ENCODE measurements at places on chromosomes 13 and 19.

GRCh38 chr13:108830916-108831315 is 201.5 kb downstream of the MYO16 start:
- DNase-seq = no peak

- no peak for DNase-seq
These were observed 865.2 kb upstream of the SLC10A2 start for GRCh38 chr13:103931331-103931845.

GRCh38 chr19:13808856-13809255 is 13.6 kb downstream of the ZSWIM4 start:
- DNase-seq = no peak

GRCh38 chr19:28028881-28029444 is 1184.0 kb downstream of the UQCRFS1 start:
- no peak for DNase-seq

DNA sequence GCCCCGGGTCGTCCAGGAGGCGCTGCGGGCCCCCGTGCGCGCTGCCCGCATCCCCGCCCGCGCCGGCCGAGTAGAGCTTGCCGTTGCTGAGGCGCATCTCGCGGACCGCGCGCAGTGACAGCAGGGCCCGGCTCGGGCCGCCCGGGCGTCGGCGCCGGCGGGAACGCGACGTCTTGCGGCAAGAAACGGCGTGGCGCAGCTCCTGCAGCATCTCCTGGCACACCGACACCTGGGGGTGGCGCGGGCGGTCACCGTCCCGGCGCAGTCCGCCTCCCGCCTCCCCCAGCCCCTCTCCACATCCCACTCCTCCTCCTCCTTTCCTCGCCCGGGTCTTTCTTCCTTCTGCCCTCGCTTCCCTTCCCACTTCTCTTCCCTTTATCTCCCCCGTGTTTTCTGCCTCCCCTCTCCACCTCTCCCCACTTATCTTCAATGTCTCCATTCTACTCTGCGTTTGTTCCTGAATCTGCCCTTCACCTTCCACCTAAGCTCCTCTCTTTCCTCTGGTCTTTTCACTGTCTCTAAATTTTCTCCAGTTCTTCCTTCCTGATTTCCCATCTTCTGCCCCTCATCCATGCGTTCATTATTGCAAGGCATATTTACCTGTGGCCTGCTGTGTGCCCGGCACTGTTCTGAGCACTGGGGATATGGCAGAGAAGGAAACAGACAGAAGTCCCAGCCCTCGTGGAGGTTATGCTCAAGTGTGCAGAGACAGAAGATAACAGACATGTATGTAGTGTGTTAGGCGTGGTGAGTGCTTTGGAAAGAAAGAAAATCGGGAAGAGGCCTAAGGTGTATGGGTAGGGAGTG is 5.2 kb upstream of the ATP1A3 start:
- no peak for DNase-seq

DNA sequence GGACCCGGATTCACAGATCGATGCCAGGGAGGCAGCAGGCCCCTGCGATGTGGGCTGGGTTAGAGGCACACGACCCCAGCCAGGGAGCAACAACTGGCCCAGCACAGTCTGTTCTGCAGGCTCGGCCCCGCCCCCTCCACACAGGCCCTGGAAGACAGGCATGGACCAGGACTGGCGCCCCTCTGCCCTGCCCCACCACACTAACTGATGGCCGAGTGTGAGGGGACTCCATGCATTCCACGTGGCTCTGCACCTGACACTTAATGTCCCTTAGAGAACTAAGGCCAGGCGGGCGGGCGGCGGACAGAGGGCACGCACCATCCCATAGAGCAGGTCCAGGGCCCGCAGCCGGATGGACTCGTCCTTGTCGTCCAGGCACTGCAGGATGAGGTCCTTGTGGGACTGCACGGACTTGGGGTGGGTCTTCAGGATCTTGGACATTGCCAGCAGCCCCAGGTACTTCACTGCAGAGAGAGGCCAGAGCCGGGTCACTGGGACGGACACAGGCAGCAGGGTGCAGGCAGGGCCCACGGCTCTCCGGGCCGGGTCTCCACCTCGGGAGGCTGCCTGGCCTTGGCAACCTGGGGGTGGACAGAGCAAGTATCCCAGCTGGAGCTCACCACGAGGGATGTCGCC is 24.8 kb downstream of the IZUMO4 start:
- no peak for DNase-seq

GRCh38 chr13:96687191-96687590 is 307.1 kb downstream of the OXGR1 start:
- DNase-seq = no peak

GRCh38 chr13:77143431-77143830 is 116.5 kb upstream of the FBXL3 start:
- DNase-seq = no peak

DNA sequence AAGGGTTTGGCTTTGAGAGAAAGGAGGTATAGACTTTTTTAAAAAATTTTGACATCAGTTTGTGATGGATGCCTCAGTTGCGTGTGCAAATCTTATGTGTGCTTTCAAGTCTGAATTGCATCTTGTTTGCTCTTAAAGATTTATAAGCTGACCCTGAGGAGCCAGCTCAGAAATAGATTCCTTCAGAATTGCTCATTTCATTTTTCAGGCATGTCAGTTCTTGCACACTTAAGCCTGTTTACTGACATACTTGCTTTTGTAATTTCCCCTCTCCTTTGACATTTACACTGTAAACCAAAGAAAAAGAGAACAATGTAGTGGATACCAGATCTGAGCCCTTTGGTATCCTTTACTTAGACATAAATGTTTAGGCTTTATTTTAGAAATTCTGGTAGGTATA is 87.6 kb downstream of the RNF17 start:
- DNase-seq = peak; percentile 87

- DNase-seq = no peak
These were observed 5.5 kb downstream of the IRS2 start for GRCh38 chr13:109780845-109781383.

GRCh38 chr19:49790866-49791265 is 22.2 kb downstream of the FUZ start:
- no peak for DNase-seq

GRCh38 chr13:109548374-109548773 is 238.0 kb downstream of the IRS2 start:
- no peak for DNase-seq

DNA sequence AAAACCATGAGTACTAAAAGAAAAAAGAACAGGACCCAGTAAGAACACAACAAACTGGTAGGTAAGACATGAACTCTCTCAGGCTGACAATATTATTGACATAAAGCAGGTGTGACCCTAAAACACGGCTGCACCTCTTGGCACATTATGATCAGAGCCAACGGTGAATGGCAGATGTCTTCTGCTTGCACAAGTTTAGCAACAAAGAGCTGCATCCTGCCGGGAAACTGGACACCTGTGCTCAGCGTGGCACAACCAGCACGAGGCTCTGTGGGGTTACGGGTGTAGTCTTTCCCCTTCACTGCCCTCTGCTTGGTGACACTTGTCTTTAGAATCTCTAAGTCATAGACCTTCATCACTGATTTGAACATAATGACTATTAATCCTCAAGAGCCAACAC is 97.9 kb downstream of the DOCK9 start:
- no peak for DNase-seq

GRCh38 chr13:105442040-105442439 is 1093.4 kb downstream of the EFNB2 start:
- DNase-seq = no peak

GRCh38 chr19:15324791-15325519 is 7.4 kb downstream of the BRD4 start:
- DNase-seq = no peak

GRCh38 chr19:35204799-35205732 is 23.5 kb downstream of the FAM187B start:
- DNase-seq = no peak

GRCh38 chr13:98997738-98998641 is 20.1 kb upstream of the DOCK9 start:
- DNase-seq = no peak

GRCh38 chr13:96952595-96952994 is 41.7 kb downstream of the OXGR1 start:
- DNase-seq = no peak

DNA sequence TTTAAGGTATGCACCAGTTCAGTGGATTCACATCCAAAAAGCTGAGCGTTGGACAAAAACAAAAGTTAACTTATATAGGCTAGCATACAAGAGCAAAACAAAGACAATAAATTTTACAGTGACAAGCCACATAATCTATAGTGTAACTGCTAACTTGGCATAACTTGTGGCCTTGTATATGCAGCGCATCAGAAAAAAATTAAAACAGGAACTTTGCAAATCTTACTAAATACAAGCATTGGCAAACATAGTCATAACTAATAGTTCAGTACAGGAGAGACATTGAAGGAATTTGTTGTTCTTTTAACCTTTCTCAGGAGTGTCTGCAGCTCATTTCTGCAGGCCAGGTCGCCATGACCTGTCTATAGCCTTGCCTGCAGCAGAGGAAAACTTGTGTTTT is 54.6 kb downstream of the OR10H4 start:
- no peak for DNase-seq

DNA sequence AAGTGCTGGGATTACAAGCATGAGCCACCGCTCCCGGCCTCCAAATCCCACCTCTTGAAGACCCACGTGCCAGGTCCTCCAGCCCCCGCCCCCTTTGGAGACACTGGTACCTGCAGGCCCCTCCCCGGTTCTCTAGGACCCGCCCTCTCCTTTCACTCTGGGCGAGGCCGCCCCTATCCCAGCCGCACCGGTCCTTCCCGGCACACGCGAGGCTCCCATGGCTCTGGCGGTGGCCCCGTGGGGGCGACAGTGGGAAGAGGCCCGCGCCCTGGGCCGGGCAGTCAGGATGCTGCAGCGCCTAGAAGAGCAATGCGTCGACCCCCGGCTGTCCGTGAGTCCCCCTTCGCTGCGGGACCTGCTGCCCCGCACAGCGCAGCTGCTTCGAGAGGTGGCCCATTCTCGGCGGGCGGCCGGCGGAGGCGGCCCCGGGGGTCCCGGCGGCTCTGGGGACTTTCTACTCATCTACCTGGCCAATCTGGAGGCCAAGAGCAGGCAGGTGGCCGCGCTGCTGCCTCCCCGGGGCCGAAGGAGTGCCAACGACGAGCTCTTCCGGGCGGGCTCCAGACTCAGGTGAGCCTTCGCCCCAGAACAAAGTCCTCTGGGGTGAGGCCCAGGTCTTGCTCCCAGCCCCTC is at the start of gene CBLC:
Gene CBLC (plus strand): TSS at position 176 of the 633 bp plus-strand sequence. CDS start 42 bp downstream, at position 218.
- DNase-seq = no peak

DNA sequence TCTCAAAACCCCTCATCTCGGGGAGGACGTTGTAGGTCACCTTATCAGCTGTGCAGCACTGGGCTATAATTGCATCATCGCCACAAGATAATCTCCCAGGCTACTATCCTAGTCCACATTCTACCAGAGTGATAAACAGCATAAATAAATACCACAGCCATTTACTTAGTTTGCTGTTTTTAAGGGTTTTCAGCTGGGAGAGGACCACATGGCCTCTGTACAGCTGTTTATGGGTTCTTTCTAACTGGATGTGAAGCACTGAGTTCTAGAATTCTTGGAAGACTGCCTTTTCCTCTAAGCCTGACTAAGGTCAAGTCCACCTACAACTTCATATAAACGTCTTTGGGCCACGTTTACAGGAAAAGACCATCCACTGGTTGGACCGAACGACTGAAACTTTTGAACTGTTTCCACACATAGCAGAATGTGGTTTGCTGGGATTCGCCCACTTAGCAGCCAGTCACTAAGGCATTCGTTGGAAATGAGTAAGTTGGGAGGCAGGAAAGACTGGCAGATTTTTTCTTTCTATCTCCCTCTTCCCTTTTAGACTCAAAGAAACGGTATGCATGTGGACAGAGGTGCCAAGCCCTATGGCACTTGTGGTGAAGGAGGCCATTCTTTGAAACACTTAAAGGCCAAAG is 752.5 kb upstream of the SGCG start:
- DNase-seq = no peak

DNA sequence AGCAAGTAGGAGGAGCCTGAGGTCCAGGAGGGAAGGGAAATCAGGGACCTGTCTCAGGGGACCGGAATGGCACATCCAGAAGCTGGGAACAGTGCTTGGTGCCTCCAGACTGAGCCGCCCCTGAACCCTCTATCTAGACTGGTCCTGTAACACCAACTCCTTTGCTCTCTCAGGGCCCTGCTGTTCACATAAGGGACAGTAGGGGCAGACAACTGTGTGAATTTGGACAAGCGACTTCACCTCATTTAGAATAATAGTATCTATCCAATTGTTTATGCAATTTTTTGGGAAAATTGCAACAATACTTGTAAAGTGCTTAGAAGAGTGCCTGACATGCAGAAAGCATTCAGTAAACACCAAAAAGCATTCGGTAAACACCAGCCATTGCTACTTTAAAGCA is 14.0 kb downstream of the SYMPK start:
- no peak for DNase-seq

DNA sequence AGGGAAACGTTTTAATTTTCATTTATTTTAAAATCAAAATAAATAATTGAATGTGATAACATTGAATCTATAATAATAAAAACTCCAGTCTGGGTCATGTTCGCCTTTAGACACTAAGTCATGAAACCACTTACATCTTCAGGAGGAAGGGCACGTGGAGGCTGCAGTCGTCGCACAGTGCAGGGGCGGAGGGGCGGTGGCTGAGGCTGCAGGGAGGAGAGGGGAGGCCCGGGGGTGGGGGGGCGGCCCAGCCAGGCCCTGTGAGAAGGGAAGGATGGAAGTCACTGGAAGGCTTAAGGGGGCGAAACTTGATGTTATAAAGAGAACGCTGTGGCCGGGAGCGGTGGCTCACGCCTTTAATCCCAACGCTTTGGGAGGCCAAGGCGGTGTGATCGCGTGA is 14.9 kb upstream of the LATS2 start:
- peak; percentile 24 for DNase-seq

DNA sequence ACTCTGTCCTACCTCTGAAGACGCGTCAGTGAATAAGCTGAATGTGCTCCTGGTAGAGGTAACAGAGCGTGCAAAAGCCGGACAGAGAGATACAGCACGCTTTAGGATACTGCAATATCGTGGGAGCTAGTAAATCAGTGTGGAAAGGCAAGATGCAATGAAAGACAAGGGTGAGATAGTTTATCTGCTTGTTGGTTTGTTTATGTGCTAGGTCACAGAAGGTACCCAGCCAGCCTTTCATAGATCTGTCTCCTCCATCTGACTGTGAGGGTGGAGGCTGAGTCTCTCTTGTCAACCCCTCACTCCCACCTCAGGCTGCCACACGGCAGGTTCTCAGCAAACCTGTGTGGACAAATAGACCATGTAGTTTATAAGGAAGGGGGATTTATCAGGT is 904 bp upstream of the GIPC1 start:
- no peak for DNase-seq

Data from HAP-1 (cell line).